Hippocampal formation (tissue), 2 donors: ENCODE measurements at places on chromosomes 7 and 10.

GRCh38 chr7:155857141-155857540 lies 44.9 kb upstream of the SHH start:
- DNase-seq: no peak

DNA sequence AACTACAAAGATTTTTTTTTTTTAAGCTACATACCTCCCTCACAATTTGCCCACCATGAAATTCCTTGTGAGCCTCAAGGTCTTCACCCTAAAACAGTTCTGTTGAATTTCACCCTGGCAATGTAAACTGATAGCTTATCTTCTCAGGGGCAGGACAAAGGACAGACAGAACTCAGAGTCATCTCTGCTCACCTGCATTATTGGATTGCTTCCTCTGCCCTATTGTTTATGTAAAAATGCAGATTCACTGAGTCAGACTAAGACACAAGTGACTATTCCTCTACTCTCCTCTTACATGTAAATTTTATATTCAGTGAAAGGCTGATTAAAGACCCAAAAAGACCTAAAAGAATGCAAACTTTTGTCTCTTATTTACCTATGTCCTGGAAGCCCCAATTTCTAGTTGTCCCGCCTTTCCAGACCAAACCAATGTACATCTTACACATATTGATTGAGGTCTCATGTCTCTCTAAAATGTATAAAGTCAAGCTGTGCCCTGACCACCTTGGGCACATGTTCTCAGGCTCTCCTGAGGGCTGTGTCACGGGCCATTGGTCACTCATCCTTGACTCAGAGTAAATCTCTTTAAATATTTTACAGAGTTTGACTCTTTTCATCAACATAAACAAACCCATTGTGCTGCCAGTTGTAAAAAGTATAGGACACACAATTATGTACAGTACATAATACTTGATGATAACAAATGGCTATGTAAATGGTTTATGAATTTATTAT lies 440.2 kb downstream of the HTR7 start:
- DNase-seq: no peak

- no peak for DNase-seq
These were observed 623 bp upstream of the CEP41 start for GRCh38 chr7:130441408-130441869.

- no peak for DNase-seq
These were observed 31.6 kb downstream of the GARIN1A start for GRCh38 chr7:128703609-128704241.

- DNase-seq: no peak
These were observed 214.8 kb upstream of the MAGI2 start for GRCh38 chr7:79668292-79668691.

GRCh38 chr10:22620929-22621328 lies 93.4 kb downstream of the PIP4K2A start:
- no peak for DNase-seq

- DNase-seq: peak; percentile 66
These were observed 61.8 kb downstream of the FGFR2 start for GRCh38 chr10:121536310-121536913.

GRCh38 chr7:28862595-28863272 lies 95.4 kb downstream of the TRIL start:
- no peak for DNase-seq

DNA sequence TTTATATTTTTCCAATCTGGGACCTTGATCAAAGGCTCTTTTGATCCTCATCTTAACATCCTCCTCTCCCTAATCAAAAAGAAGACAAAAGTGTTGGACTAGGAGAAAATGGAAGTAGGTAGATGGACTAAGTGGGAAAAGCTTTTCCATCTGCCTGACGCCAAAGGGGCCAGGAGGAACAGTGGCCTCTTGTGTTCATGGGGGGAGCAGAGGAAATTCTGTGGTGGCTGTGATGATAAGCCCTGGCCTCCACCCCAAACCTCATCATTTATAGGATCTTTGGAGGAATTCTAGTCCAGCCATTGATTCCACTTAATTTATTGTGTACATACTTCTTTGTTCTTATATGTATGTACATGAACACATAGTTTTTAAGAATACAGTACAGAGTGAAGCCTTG lies 21.7 kb downstream of the ZNF365 start:
- DNase-seq: no peak

DNA sequence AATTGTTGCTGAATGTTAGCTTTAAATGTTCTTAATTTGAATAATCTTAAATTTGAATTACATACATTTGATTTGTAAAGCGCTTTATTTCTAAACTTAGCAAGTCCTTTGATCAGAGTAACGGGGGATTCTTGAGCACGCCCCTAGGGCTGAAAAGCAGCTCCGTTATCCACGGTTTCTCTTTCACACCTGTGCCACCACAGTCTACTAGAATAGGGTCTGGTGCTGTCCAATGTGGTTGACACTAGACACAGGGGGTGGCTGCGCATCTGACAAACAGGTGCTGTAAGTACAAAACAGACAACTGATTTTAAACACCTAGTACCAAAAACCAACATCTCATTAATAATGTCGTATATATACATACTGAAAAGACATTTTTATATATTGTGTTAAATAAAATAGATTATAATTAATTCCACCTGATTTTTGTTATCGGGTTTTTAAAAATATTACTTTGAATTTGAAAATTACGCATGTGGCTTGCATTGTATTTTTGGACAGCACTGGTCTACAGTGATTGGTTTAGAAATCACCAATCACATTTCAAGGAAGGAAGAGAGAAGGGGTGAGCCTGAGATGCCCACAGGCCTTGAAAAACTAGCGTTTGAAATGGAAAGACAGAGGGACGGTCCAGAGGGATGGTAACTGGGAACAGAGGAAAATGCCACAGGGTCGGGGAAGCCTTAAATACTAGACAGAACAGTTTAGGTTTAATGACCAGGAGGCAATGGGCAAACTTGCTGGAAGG lies 7.3 kb downstream of the SEPHS1 start:
- no peak for DNase-seq

DNA sequence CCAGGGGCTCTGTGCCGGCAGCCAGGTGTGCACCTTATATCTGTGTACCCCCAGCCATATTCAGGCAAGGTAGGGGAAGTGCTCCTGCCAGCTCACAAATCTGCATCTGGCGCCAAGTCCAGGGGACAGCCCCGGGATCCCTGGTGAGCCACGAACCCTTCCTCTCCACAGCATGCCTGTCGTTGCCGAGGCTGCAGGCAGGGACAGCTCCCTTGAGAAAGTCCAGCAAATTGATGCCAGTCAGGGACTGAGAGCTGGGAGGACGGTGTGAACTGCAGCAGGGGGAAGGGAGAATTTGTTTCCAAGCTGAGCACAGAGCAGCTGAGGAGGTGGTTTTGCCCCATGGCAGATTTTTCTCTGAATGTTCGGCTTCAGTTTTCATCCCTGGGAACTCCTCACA lies 919 bp downstream of the PLA2G12B start:
- DNase-seq: no peak

DNA sequence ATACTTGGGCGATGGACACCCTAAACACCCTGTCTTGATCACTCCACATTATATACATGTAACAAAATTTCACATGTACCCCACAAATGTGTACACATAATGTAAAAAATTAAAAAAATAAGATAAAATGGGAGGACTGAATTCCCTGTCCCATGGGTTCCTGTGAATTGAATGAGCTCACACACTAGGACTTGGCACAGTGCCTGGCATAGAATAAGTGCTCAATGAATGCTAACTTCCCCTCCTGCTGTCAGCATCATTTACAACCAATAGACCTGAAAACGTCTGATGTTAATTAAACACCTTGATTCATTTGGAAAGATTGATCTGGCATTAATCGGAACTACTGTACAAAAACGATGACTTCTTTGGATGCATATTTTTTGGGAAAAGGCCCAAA lies 117.3 kb upstream of the ZNF438 start:
- no peak for DNase-seq

GRCh38 chr7:152076940-152077933 lies 51.8 kb downstream of the GALNT11 start:
- DNase-seq: no peak

DNA sequence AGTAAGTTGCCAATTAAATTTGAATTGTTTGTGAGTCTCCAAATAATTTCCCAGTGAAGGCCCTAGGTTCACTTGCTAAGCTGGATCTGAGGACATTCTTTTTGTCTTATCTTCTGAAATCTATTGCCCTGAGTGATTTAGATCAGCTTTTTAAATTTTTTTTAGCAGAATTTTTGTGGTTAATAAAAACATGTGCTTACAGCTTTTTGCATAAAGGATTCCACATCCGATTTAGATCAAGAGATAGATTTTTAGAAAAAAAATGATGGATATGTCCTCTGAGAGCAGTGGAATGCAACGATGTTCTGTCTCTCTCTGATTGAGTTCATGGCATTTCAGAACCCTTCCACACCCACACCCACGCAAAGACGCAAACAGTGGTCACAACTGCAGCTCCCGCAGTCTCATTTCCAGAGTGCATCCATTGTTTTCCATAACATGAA lies 358.8 kb downstream of the SUGCT start:
- DNase-seq: no peak

DNA sequence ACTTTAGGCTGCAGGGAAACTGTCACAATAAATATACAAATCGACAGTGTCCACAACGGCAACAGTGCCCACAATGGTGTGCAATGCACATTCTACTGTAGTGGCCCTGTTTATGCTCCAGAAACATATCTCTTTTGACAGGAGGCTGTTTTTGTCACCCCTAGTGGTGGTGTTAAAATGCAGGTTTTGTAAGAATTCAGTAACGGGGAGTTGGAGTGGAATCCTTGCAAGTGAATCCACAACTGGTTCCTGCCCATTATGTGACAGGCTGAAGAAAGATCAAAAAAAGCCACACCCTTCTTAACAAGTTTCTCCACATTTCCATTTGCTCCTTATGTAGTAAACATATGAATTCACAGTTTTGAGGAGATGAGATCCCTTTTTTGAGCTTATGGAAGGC lies 58.5 kb downstream of the BEND7 start:
- no peak for DNase-seq

GRCh38 chr10:52751337-52751736 lies 21.2 kb downstream of the MBL2 start:
- DNase-seq: no peak

DNA sequence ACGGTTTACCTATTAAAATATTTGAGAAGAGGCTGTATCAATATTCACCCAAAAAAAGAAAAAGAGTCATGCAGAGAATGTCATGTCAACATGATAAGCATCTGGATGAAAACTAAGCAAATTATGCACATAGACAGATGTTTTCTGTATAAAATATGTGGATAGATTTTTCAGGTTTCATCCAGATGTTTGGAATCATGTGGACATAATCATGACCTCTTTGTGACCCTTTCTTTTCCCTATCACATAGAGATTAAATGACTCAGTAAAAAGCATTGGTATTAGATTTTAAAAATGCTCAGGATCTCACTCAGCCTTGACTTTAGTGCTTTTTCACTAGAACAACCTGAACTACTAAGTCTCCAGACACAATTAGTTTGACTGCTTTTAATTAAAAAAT lies 90.0 kb downstream of the FOXP2 start:
- DNase-seq: no peak

DNA sequence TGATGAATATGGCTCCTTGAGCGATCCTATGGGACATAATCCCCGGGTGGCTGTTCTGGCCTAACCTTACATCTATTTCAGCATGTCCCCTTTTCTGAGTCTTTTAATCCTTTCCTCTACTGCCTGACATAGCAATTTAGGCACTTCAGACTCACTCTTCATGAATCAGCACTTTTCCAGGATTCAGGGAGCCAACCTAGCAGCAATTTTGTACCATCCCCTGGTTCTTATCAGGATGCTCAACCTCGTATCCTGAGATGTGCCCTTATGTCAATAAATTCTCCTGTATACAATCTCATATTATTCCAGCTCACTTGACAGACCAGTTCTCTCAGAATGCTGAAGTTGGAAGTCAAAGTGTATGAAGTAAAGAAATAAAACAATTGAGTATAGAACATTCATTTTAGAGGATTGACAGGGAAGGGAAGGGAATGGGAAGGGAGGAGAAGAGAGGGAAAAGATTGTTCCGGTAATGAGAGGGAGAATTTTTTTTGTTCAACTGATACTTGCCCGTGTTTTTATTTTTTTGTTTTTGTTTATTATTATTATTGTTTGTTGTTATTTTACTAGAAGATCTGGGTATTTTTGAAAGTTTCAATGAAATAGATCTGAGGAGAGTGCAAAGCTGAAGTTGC lies 8.2 kb upstream of the ZC3HAV1 start:
- no peak for DNase-seq

- DNase-seq: no peak
These were observed 62.5 kb downstream of the NKX6-2 start for GRCh38 chr10:132723330-132723970.

GRCh38 chr7:40234046-40234445 lies 99.2 kb downstream of the SUGCT start:
- no peak for DNase-seq

DNA sequence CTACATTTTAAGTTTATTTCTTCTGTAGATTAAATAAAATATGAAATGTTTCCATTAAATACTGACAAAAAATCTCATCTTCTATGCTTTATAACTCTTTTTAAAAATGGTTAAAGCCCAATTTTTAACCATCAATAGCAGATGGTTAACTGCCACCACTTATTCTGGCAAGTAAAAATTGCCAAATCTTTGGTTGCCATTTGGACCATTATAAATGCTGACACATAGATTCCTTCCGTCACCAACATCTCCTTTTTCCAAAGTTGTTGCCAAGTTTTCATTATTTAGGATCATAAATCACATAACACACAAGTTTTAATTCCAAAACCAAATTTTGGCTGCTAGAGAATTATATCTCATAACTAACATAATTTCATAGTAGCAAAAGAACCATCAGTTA lies 1614.3 kb downstream of the REEP3 start:
- DNase-seq: no peak

GRCh38 chr7:110885474-110885873 lies 205.5 kb upstream of the LRRN3 start:
- DNase-seq: no peak

- no peak for DNase-seq
These were observed 296.2 kb upstream of the MGMT start for GRCh38 chr10:129170812-129171211.

GRCh38 chr7:139731802-139732470 lies 45.9 kb downstream of the HIPK2 start:
- DNase-seq: peak; percentile 53

DNA sequence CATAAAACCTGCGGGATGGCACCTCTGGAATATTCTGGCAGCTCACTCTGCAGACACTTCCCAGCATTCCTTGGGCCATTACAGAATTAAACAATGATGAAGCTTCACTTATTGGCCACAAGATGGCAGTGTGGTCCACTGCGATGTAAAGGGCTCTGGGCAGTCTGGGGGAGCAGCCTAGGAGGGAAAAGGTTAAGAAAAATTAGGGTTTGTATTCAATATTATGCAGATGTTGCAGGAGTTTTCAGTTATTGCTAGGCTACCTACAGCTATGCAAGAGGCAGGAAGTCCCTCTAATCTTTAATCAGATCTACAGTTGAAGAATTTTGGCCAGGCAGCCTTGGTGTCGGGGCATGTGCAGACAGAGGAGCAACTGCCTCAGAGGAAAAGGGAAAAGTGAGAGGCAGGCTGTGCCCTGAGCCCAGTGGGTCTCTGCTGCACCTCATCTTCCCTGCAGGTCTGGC lies 233.2 kb upstream of the PRSS1 start:
- DNase-seq: peak; percentile 26
